ENCODE measurements at places on chromosomes 6 and 20.

- no peak for DNase-seq
These were observed 69.5 kb downstream of the LCA5 start for GRCh38 chr6:79467716-79468115.

DNA sequence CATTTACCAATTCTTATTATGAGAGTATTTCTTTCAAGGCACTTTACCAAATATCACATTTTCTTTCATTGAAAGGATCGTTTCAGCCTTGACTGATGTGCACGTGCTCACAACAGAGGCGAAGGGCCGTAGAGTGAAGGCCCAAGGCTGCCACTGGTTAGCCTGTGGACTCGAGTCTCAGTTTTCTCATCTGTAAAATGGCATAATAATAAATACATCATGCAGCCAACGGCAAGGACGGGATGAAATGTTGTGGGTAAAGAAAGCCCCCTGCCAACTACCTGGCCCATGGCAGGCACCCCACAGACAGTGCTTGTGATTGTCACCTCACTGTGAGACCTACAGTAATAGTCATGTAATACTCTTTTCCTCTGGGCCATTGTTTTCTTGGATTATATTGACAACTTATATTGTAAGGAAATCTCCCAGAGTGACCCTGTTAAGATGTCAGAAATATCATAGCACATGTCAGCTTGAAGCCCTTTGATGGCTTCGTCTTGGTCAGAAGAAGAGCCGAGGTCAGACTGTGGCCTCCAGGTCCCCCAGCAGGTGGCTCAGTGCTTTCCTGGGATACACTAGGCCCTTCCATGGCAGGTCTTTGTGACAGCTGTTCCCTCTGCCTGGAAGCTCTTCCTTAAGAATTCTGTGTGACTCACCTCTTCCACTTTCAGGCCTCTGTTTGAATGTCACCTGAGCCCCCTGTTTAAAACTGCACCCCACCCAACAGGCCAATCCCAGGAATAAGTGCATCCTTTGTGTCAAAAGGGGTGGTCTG lies 36.3 kb downstream of the FAM50B start:
- no peak for DNase-seq

DNA sequence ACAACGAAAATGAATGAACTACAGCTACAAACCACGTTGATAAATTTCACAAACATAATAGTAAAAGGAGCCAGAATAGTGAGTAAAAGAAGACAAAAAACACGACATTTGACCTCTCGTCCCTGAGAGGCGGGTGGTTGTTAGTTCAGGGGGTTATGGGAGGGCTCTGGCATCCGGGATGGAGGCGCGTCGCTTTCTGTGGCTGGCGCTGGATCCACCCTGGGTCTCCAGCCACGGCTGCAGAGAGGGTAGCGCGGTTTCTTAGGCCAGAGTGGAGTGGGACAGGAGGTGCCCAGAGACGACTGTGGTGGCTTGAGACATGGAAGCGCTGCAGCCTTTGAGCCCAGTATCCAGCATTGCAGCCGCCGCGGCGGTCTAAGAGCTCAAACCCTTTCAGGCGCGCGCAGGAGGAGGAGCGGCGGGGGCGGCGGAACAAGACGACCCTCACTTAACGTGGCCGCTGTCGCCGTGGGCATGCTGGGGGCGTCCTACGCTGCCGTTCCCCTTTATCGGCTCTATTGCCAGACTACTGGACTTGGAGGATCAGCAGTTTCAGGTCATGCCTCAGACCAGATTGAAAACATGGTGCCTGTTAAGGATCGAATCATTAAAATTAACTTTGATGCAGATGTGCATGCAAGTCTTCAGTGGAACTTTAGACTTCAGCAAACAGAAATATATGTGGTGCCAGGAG lies 3.7 kb upstream of the ZSCAN23 start:
- DNase-seq: peak; percentile 36

GRCh38 chr6:38100380-38100779 lies 280.9 kb downstream of the ZFAND3 start:
- DNase-seq: no peak

GRCh38 chr6:142702501-142703460 lies 242.2 kb downstream of the HIVEP2 start:
- peak; percentile 93 for DNase-seq

GRCh38 chr6:148493424-148493823 lies 150.8 kb downstream of the SASH1 start:
- no peak for DNase-seq

DNA sequence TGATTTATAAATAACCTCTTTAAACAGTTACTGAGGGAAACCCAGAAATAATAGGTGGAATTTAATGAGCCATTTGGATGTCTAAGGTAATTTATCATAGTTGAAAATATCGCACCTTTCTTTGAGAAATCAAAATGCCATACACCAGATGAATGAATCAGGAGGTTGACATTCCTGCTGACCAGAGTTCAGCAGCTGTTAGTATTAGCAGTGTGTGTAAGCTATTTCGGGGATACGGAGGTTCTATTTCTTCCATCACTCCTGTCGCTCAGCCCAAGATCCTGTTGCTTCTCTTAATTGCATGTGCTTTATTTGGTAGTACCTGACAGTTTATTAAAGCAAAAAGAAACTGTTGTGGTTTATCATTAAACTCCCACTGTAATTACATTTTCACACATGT lies 67.1 kb downstream of the HDGFL1 start:
- no peak for DNase-seq

- no peak for DNase-seq
These were observed 73.5 kb downstream of the RTN4IP1 start for GRCh38 chr6:106555767-106556166.

- peak; percentile 76 for DNase-seq
These were observed 38.2 kb downstream of the MICA start for GRCh38 chr6:31441365-31442267.

GRCh38 chr6:25603251-25603650 lies 48.8 kb upstream of the SCGN start:
- DNase-seq: no peak

DNA sequence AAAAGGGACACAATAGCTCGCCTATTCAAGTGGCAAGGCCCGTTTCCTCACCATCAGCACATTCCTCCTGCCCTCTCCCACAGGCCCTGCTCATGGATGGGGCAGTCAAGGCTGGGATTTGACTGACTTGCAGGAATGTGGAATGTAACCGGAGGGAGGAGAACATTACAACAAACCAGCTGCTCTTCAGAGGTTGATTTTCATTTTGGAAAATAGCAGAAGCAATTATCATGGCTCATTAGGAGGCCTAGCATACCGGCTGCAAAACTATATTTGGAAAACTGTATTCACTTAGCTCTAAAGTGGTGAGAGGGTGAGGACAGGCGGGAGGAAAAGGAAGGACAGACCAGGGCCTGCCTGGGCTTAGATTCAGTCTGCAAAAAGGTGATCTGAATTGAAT lies 283.7 kb downstream of the CD83 start:
- no peak for DNase-seq

- no peak for DNase-seq
These were observed 25.5 kb downstream of the RNF144B start for GRCh38 chr6:18412644-18413043.

- DNase-seq: peak; percentile 95
These were observed 38.8 kb downstream of the SRC start for GRCh38 chr20:37384683-37385174.

- DNase-seq: no peak
These were observed 111.6 kb downstream of the TINAG start for GRCh38 chr6:54419885-54420284.

DNA sequence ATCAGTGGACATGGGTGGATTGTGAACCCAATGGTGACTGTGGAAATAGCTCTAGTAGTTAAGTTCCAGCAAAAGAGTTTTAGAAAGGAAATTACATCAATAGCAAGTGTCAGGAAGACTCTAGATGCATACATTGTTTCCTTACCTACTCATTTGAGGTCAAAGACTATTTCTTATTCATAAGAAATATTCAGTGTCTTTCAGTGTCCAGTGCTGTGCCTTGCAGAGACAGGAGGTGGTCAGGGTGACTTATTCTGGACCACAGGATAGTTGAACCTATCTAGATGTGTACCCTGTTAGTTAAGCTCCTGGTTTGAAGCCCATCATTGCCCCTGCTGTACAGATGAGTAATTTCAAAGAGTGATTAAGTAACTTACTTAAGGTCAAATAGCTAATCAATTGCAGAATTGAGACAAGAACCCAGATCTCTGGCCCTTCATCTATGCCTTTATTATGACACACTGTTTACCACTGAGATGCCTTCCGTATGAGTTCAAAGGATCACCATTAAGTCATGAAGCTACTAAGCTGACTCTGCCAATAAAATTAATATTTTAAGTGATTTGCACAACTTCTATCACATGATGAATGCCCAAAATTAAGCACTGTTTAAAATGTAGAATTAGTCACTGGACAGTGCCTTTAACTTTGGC lies 136.1 kb downstream of the PDSS2 start:
- DNase-seq: no peak

- DNase-seq: no peak
These were observed 33.5 kb upstream of the TSPYL1 start for GRCh38 chr6:116313101-116313776.

DNA sequence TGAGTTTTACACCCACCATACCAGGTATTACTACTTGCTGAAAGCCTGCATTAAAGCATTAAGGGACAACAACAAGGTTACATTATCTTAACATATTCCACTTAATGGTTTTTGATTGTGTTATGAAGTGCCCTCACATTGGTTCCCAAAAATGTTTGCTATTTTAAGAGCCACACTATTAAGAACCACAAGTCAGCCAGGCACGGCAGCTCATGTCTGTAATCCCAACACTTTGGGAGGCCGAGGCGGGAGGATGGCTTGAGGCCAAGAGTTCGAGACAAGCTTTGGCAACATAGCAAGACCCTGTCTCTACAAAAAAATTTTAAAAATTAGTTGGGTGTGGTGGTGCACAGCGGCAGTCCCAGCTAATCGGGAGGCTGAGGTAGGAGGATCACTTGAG lies 28.2 kb downstream of the ATXN1 start:
- no peak for DNase-seq

- DNase-seq: no peak
These were observed 144.0 kb upstream of the AGPAT4 start for GRCh38 chr6:161417717-161418462.

- DNase-seq: no peak
These were observed 1.3 kb downstream of the ASF1A start for GRCh38 chr6:118895261-118895560.

- no peak for DNase-seq
These were observed 416.8 kb upstream of the SASH1 start for GRCh38 chr6:147925826-147926225.

GRCh38 chr6:16953905-16954304 lies 147.9 kb upstream of the STMND1 start:
- no peak for DNase-seq

GRCh38 chr20:63094767-63095499 lies 88.2 kb upstream of the BHLHE23 start:
- DNase-seq: no peak

DNA sequence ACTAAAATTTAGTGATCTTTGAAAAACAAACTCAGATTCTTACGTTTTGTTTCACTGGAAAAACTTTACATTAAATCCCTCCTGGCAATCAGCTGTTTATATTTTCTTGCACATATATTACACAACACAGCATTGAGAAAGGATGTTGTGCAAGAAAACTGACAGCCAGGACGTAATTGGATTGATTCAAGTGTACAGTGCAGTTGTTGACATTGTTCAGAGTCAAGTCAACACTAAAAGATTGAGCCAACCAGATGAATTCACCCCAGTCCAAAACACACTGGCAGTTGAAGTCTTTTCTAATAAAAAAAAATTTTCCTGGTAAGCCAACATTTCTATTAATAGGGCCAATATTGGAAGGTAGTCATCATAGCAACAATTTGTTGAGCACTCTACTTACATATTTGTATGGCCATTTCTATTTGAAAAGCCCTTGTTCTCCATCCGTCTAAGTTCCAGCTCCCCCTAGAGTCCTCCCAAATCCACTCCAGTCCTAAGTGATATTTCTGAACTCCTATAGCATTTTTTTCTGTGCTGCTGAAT lies 20.9 kb upstream of the VNN1 start:
- no peak for DNase-seq

GRCh38 chr20:25032478-25033264 lies 25.3 kb downstream of the ACSS1 start:
- peak; percentile 97 for DNase-seq

- peak; percentile 92 for DNase-seq
These were observed 42.3 kb upstream of the NAA20 start for GRCh38 chr20:19974630-19975435.

GRCh38 chr20:8255945-8256632 lies 124.0 kb downstream of the PLCB1 start:
- DNase-seq: no peak

DNA sequence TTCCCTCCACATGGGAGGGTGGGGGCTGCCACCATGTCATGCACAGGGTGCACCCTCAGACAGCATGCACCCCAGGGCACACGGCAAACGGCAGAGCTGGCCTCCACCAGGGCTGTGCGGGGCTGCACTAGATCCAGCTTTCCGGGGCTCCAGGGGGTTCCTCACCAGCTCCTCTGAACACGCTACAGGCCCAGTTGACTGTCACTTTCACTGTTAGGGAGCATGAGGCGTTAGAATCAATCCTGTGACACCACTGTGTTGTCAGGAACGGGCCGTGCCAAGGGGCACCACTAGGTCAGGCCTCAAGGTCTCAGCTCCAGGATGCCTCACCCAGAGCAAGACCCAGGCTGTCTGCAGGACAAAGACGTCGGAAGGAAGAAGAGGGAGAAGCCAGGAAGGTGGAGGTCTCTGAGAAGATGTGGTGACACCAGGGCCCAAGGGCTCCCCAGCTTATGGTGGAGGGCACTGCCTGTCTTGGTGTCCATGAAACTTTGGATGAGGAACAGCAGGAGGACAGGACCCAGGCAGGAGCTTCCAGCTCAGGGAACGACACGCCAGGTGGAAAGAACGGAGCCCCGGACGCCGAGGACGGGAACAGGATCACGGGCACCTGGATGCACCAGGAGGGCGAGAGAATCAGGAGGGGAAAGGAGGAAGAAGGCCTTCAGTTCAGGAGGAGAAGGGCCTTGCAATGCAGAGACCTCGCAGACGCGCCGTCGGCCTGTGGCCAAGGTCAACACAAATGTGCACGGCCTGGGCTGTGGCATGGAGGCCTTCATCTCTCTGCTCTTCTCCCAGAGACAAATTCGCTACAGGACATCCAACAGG lies 49.5 kb downstream of the YTHDF1 start:
- DNase-seq: peak; percentile 71

DNA sequence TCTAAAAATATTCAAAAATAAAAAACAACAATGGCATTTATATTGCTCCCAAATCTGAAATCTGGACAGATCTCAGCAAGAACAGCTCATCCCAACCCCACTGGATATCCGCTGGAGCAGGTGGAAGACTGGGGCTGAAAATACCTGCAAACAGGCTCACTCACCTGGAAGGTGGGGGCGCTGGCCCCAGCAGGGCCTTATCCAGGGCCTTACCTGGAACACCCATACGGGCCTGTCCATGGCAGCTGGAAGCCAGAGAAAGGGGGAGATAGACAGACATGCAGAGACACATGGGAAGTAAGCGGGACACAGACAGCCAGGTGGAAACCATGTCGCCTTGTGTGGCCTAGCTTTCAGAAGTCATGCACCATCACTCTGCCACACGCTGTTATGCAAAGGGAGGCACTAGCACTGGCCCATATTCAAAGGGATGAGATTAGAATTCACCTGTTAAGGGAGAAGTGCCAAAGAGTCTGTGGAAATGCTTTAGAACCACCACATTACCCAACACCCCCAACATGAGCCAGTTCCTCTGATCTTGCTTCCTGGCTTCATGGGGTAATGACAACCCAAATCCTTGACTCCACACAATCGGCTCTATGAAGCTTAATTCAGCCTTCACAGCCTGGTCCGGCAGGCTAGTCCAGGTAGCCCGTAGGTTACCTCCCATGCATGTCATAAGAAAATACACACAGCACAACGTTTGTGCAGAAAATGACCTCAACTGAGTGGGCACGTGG lies 99.0 kb upstream of the CDYL start:
- DNase-seq: no peak

GRCh38 chr6:6891125-6891721 lies 216.5 kb upstream of the RREB1 start:
- no peak for DNase-seq
